ENCODE measurements at places on chromosomes 16 and 17.

GRCh38 chr16:15707332-15707731 lies 57.3 kb downstream of the NDE1 start:
- DNase-seq = no peak

DNA sequence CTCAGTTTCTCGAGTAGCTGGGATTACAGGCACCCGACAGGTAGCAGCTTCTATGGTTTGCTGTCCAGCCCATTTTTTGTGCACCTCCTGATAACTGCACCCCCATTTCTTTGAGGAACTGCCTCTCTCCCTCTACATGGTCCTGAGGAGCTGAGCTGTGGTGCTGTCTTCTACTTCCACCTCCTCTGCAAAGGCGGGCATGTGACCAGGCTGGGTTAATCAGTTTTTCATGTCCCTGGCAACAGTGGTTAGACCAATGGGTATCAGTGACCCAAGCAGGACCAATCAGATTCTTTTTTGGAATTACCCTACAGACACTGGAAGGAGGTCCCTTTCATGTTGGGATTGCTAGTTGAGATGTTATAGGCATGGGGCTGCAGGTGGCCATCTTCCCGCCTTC lies 41.3 kb downstream of the TBX21 start:
- no peak for DNase-seq

GRCh38 chr17:80504686-80505413 lies 28.4 kb upstream of the NPTX1 start:
- no peak for DNase-seq

DNA sequence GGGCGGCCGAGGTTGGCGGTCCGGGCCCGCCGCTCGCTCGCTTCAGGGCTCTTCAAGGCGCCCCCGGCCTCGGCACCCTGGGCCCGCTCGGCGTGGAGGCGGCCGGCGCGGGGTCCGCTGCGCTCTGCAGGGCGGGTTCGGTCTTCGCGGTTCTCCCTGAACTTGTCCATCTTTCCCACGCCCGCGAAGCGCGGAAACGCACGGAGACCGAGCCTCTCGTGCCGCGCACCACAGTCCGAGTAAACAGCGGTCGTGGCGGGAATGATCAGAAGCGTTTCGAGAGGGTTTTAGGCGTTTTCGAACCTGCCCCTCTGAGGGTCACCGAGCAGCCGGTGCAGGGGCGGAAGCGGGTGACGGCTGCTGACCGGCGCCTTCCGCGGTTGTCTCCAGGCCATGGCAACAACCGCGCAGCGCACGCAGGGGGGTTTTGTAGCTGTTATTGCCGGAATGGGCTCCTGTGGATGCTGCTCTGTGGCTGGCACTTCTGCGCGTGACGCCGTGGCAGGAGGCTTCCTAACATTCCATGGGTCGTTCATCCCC lies 414 bp downstream of the NARF start:
- peak; percentile 47 for DNase-seq

DNA sequence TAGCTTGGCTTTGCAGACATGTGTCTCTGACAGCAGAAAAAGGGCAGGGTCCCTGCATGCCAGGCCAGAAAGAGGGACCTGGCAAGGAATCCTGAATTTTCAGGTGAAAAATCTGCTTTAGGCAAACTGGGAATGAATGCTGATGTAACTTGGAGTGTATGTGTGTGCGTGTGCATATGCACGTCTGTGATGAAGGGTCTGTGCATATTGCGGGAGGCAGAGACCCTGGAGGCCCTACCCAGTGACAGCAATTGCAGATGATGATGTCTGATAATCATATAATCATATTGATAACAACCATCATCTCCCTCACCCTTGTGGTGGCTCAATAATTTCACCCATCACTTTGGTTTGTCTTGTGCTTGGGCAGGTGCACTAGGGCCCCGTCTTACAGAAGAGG lies 80.7 kb upstream of the SDK2 start:
- DNase-seq = no peak

GRCh38 chr17:68289936-68290267 lies 1.0 kb downstream of the SLC16A6 start:
- DNase-seq = no peak

DNA sequence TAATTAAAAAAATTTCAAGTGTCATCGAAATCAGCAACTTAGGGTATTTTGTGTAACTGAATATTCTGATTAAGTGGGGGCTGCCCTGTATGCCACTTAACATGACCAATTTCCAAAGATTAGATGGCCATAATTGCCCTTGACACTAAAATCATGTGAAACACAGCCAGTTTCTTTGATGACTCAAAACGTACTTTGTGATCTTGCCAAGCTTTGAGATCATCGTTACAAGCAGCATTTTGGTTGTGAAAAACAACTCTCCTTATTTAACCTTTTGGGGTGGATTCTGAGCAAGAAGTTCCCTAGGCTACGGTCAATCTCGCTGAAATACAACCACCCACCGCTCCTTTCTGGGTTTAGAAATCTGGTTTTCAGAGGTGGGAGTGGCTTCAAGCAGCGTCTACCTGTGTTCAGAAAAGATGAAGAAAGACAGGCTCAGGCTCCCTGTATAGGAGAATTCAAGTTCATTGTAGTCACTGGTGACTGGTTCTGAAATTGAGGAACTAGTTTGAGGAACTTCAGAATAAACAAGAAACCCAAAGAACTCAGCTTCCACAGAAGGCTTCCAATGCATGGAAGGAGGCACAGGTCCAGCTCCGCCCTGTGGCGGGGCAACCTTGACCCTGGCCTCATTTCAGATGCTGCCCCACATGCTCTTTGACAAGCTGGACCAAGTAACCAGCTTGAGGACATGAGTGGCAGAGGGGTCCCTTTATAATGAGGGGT lies 9.4 kb downstream of the MAP3K14 start:
- DNase-seq = peak; percentile 61

DNA sequence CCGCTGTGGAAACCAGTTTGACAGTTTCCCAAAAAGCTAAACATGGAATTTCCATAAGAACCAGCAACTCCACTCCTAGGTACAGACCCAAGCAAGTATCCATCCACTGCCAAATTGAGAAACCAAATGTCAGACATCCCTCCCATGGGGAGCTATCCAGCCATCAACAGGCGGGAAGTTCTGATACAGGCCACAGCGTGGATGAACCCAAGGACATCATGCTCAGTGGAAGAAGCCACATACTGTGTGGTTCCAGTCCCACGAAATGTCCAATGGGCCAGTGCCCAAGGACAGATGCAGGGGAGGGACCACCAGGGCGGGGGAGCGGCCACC lies 12.6 kb upstream of the BAIAP2 start:
- DNase-seq = no peak

Data from activated CD4-positive, alpha-beta T cell treated with anti-CD3 and anti-CD28 coated beads, Interleukin-2, amount 10 ng/mL, durations not matched to agents 7 days and 5 days (primary cell).